Stimulated activated CD4-positive, alpha-beta T cell treated with anti-CD3 and anti-CD28 coated beads, Interleukin-4, amount 100 ng/mL, for 24 hours (primary cell): ENCODE measurements at places on chromosomes 5 and 9.

DNA sequence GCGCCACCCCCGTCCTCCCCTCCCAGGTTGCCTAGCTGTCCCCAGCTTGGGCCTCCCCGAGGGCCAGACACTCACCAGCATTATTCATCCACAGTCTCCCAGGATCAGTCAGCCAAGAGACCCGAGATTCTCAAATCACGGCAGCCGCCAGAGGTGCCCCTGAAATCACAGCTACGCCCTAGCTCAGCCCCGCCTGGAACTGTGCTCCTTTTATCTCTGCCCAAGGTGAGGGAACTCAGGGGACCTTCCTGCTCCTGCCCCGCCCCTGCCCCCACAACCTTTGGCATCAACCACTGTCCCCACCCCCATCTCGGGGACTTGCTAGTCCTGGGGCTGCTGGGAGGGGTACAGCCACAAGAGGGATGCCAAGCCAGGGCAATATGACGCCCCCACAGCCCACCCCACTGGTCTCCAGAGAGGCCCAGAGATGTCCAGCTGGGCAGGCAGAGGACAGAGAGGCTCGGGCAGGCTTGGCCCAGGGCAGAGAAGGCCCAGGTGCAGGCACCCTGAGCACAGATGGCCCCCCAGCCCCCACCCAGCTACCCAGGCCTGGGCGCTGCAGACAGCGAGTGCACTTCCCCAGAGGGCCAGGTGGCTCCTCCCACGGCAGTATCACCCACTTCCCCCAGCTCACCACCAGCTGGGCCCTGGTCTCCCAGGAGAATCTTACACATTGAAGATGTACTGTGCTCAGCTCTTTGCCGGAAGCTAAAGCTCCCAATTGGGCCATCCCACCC is at the start of gene FUT7:
Gene FUT7, minus strand, starts transcription at position 185 of the 737 bp plus-strand sequence. Its CDS starts 97 bp downstream, at position 88.
- DNase-seq = peak; percentile 40

DNA sequence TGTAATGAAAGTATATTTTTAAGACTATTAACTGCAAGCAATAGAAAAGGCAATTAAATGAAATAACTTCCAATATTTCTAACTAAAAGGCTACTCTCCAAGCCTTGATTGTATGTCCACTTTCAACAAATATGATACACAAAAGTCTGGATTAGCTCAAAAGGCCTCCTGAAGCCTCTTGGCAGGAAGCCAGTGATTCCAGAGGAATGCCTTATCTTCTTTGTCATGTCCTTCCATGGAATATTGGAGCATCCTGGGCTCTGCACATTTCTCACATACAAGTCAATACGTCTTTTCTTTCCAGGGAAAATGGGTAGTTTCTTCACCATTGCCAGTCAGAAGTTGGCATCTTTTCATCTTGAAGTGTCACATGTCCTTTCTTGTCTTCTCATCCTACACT is 357.8 kb downstream of the KDM4C start:
- DNase-seq = no peak

DNA sequence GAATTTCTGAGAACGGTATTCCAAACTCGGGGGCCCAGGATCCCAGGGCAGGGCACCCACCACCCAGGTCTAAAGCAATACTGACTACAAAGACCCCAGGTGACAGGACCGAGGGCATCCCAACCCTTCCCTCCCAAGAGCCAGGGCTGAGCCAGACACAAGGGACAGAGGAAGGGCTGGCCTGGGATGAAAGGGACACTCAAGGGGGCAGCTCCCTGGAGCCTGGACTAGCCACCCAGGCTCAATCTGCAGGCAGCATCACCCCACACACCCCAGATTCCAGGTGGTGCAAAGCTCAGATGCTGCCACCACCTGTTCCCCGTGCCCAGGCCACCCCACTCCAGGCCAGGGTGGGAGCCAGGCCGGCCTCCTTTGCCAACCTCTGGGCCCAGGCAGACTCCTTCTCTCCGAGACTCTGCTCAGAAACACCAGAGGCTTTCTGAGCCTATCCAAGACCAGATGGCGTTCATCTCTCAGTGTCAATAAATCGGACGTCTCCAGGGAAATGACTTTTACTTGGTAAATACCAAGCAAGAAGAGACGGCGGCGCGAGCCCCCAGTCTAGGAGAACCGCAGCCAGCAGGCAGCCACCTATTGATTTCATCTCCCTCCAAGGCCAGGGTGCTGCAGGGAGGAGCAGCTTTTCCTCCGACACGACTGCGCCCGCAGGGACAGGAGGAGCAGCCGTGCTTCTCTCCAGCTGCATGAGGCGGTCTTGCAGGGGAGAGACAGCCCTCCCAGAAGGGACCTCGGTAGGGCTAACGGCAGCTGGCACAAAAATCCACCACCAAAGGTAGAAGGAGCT is 94.1 kb upstream of the ADAMTS2 start:
- no peak for DNase-seq

DNA sequence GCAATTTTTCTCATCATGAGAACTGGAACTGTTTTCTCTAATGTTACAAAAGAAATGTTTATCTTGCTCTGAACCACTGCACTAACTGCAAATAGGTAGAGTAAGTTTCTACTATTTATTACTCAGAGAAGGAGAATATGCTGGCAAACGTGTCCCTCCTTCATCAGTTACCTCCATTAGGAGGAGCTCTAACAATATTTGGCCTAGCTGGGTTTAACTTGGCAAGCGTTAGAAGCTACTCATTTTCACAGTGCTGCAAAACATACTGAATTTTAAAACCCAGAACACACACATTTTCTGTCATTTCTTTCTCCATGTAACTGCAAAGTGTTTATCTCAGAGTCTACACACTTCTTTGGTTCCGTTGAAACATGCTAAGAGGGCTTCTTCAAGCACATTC is 101.0 kb upstream of the GABRG2 start:
- DNase-seq = no peak

DNA sequence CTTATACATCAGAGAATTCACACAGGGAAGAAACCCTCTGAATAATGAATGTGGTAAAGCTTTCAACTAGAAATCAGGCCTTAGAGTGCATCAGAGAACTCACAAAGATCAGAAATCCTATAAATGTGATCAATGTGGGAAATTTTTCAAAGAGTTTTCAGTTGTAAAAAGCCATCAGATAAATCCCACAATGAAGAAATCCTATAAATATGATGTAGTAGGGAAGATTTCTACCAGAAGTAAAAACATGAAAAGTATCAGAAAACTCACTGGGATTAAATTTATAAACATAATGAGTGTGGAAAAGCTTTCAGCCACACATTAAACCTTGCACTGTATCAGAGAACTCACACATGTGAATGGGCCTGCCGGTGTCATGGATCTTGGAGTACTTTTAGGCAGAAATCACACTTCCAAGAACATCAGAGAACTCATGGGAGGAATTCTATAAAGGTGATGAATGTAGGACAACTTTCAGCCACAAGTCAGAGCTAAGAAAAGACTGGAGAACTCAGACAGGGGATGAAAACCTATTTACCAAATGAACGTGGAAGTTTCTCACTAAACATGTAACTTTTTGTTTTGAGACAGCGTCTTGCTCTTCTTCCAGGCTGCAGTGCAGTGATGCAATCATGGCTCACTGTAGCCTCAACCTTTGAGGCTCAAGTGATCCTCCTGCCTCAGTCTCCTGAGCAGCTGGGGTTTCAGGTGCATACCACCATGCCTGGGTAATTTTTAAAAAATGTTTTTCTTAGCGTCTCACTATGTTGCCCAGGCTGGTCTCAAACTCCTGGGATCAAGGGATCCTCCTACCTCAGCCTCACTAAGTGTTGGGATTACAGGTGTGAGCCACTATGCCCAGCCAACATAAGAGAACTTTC is 39.5 kb downstream of the ZNF510 start:
- DNase-seq = no peak

DNA sequence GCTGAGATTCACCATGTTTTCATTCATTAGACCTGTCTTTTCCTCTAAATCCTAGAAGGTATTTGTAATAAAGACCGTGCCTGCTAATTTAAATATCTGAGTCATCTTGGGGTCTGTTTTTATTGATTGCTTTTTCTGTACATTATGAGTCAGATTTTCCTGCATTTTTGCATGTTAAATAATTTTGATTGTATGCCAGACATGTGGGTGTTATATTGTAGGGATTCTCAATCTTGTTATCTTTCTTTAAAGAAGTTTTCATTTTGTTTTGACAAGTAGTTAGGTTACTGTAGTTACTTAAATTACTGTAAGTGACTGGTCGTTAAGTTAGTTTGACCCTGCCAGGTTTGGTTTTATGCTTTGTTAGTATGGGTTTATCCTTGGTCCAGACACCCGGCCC is 35.1 kb downstream of the EXOSC2 start:
- DNase-seq = no peak

DNA sequence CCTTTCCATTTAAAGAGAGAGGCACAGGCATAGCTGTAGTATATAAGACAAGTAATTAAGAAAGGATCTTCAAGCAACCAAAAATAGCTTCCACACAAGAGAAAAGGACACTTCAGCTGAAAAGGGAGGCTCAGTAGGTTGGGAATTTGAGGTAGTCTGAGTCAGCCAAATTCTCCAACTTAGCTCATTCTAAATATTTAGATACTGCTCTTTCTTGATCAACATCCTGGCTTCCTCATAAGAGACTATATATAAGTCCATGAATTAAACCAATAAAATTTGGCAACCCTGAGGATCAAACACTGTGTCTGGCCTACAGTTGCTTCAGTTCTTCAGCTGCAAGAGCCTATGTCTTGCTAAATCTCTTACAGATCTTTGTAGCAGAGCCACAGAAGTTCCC is 17.8 kb downstream of the HINT1 start:
- DNase-seq = no peak

GRCh38 chr9:137781906-137782585 is 95.5 kb upstream of the CACNA1B start:
- DNase-seq = no peak

- DNase-seq = no peak
These were observed 29.8 kb downstream of the ANKRD33B start for GRCh38 chr5:10593531-10594181.

DNA sequence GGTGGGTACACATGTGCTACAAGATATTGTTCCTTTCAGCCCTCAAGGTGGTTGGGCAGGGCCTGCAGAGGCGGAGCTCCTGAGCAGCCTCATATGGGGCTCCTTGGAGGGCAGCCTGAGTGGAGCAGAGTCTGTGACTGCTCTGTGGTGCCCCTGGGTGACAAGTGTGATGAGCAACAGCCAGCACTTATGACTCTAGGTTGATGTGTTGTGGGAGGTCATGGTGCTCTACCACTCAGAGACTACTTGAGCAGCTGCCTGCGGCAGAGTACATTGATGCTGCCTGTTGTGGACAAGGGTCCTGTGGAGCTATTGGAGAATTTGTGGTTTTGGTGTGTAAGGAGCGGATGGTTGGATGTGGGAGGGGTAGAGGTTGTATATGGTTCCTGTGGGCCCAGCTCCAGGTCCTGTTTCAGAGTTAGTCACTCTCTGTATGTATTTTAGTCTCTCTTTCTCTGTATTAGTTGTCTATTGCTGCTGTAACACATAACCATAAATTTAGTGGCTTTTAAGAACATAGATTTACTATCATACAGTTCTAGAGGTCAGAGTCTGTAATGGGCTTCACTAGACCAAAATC is 141.3 kb downstream of the SREK1 start:
- DNase-seq = no peak

- no peak for DNase-seq
These were observed 119.7 kb upstream of the TARS1 start for GRCh38 chr5:33321026-33321425.

- DNase-seq = no peak
These were observed 20.3 kb upstream of the SH3RF2 start for GRCh38 chr5:145915970-145916638.

GRCh38 chr5:8845296-8845695 is 700.6 kb downstream of the SEMA5A start:
- no peak for DNase-seq

- no peak for DNase-seq
These were observed 221.3 kb upstream of the TAS2R1 start for GRCh38 chr5:9851458-9851857.

GRCh38 chr9:96376891-96377874 is 6.3 kb downstream of the SLC35D2 start:
- DNase-seq = no peak

DNA sequence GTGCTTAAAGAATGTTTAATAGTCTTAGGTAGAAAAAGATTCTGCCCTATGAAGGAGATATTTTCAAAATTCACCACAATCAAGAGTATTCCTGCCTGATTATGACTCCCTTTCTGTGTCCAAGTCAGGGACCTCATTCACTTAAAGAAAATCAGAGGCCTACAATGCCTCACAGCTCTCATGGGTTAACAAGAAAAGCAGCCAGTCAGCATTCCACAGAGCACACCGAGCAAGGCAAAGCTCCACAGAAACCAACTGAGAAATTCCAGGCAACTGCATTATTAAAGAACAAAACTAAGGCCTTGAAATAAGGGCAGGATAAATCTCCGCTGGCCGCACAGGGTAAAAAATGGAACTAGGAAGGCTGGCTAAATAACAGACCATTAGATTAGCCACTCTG is 161.1 kb downstream of the TARS1 start:
- no peak for DNase-seq

DNA sequence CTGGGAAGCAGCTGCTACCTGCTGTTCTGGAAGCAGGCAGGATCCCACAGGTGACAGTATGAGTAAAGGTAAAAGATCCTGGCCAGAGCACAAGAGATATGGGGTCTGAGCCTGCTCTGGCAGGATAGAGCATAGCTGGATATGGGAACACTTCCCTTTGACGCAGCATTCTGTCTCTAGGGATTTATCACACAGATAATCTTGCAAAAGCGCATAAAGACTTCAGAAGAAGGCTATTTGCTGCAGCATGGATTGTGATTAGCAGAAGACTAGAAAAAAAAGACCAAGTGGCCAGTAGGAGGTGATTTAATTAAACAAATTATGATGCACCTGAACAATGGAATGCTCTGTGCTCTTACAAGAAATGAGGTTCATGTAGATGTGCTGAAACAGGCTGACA is 52.4 kb upstream of the PWWP2A start:
- DNase-seq = no peak

GRCh38 chr5:16879191-16879590 is 56.9 kb downstream of the MYO10 start:
- DNase-seq = no peak

DNA sequence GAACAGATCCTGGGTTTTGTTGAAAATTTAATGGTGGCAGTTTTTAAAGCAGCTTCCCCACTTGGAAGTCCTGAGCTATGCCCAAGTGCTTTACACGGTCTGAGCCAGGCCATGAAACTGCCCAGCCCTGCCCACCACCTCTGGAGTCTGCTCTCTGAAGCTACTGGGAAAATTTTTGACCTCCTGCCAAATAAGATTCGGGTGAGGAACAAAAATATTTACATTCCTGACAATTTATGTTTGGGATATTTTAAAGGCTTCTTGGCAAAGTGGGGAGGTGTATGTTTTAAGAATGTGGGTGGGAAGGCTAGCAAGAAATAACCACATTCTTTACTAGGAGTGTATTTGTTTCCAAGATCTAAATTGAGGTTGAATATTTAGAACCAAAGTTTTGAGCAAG is 50.0 kb downstream of the HACD4 start:
- DNase-seq = no peak
